ENCODE measurements at places on chromosomes 1 and 21.
A peak's percentile ranks its signal among the peaks of the same experiment; 100 is the strongest.

DNA sequence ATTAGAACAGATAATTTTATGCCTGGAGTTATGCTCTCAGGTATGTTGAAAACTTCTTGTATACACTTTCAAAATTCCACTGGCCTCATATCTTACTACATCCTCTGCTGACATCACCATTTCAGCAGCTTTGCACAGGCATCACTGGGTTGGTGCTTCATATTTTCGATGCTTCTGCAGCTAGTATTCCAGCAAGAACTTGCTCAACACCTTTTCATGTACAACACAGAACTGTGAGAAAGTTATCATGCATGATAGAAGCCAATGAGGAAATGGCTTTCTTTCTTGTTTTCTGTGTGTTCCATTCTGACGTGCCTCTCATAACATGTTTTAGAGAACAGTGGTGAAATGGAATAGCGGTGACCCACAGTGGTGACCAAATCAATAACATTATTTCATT lies 5.1 kb upstream of the GBP5 start:
- peak; percentile 17 for DNase-seq

- DNase-seq: peak; percentile 57
Measured at GRCh38 chr1:48817505-48818114, 40.9 kb upstream of the BEND5 start.

DNA sequence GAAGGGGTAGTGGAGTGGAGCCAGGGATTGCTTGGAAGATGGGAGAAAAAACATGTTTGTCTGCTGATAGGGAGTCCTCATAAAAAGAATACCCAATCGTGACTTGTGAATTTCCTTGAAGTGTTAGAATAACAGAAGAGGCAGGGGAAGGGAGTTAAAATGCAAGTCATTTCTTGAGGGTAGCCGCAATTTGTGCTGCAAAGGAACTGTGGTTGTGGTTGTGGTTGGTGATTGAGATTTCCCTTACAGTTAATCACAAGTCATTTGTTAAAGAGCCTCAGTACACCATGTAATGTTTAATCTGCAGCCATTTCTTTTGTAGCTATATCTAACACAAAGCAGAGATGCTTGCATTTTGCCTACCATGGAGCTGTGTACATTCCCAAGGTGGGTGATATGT lies 38.5 kb upstream of the EGLN1 start:
- DNase-seq: peak; percentile 11

DNA sequence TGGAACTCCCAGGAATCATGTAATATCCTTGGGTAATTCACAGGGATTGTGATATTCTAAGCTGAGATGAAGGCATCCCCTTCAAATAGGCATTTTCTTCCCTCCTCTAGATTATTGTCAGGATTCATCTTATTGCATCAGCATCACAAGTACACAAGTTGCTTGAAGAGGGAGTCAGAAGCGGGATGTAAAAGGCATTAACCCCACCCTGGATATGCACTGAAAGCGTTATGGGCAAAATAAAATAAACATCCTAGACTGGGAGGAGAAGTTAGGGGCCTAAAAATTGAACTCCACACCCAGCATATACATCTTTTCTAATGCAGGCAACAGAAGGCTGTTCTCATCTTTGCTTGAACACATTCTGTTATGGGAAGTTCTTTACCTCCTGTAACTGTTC lies 381.2 kb downstream of the SETD4 start:
- DNase-seq: no peak

DNA sequence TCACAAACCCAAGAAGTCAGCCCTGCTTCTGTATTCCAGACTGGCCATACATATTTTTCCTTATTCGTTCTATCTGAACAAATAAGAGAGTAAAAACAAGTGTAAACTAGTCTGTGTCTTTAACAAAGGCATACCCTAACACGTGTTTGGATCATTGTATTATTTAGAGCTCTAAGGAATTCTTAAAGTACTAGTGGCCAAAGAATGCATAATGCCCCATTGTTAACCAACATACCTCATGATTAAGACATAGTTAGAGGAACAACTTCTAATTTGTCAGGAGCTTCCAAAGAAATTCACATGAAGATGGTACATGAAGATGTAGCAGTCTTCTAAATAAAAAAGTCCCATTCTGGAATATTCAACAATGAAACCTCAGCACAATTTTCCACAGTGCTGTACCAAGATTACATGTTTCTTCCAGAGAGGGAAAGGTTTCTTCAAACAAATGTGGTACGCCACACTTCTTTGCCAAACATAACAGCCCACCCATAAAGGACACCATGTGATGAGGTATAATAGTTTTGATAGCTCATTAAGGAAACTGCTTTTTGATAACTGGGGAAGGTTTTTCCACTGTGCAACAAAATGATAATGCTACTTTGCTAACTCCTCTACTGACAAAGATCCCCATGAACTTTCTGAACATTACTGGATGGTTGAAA lies 5.0 kb downstream of the PALMD start:
- DNase-seq: peak; percentile 80

- peak; percentile 16 for DNase-seq
Measured at GRCh38 chr1:101338714-101339430, 102.1 kb downstream of the S1PR1 start.

GRCh38 chr1:210323957-210324356 lies 4.7 kb upstream of the HHAT start:
- no peak for DNase-seq

- no peak for DNase-seq
Measured at GRCh38 chr1:26932531-26932930, 11.0 kb downstream of the NUDC start.
